ENCODE measurements at places on chromosomes 5 and 9. TPM values are rescaled to one million over a fixed set of nuclear protein-coding genes. Genes with fewer than 3 reads are reported as not detected.

The C9orf152 gene
- total RNA-seq: 0.17 TPM

The SMIM33 gene
- not detected for total RNA-seq

The LECT2 gene
- not detected for total RNA-seq

The ANKRD34B gene
- total RNA-seq: not detected

The CENPH gene
- 38.0 TPM for total RNA-seq

The PDLIM4 gene
- total RNA-seq: 43.3 TPM
